Cortex of kidney (tissue), 1 donor: ENCODE measurements at places on chromosomes 2 and 18.

DNA sequence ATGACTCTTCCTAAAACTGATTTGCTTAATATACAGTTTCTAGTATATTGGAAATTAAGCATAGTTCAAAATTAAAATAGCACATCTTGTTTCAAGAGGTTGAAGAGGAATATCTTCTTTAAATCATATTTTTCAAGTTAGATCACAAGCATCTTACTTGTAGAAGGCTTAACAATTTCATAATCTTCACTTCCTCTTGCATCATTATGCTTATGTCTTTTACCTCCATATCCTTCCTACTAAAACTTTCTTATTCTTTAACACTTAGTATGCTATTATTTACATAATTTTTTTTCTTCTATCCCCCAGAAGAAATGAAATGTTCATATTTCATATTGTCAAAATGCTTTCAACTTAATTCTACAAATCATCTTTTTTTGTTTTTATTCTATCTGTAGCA lies 1354.9 kb upstream of the TMEFF2 start:
- no peak for DNase-seq

DNA sequence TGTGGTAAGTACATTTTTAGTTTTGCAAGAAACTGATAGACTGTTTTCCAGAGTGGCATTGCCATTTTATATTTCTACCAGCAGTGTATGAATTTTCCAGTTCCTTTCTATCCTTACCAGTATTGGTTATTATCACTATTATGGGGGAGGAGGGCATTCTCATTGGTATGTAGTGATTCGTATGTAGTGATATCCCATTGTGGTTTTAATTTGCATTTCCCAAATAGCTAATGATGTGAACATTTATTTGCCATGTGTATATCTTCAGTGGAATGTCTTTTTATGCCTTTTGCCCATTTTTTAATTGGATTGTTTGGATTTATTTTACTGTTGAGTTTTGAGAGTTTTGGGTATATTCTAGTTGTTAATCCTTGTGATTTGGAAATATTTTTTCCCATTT lies 16.9 kb downstream of the EIF5B start:
- no peak for DNase-seq

- DNase-seq = no peak
These were observed 223.7 kb downstream of the CYP26B1 start for GRCh38 chr2:71923887-71924533.

DNA sequence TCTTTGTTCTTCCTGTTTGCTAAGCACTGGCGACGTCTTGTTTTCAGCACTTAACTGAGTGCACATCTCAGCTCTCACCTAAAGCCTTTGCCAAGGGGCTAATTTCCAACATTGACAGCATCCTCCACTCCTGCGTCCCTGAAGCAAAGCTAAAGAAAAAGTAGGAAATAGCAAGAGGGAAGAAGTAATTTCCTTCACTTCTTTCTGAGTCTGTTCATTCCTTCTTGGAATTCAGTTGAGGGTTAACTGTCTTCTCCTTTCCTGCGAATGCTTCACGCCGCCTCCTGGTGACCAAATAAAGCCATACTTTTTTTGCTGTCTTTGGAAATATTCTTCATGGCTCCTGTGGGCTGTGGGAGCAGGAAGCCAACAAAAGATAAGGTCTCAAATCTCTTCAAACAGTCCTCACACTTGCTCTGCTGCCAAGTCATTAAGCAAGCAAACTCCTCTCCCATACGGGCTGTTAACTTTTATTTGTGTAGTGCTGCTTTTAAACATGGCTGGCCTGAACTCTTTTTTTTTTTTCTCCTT lies 100.9 kb downstream of the DPP10 start:
- DNase-seq = no peak
